Stimulated activated CD4-positive, alpha-beta T cell treated with anti-CD3 and anti-CD28 coated beads, Interleukin-4, amount 100 ng/mL, for 1 hour (primary cell): ENCODE measurements at places on chromosomes 16 and 17.

DNA sequence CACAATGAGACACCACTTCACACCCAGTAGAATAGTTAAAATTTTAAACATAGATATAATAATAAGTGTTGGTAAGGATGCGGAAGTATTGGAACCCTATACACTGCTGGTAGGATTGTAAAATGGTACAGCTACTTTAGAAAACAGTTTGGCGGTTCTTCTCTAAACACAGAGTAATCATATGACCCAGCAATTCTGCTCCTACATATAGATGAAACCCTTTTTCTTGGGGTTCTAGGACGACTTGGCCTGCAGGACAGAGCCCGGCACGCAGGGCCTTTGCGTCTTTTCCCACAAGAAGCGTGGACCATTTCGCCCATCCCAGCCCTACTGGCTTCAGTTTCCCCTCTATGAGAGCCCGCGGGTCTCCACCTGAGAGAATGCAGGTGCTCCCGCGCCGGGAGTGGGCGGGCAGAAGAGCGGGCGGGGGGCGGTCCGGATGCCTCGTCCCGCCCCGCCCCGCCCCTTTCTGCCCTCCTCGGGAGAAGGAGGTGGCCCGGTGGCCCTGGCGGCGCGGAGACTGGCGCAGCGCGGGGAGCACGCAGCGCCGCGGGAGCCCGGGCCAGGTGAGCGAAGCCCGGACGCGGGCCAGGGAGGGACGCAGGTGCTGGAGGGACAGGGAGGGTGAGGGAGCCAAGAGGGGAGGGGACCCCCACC, at the start of gene SDR42E2:
SDR42E2 (plus strand) TSS at position 508 of the 657 bp plus-strand sequence. CDS start 3,077 bp downstream, outside the sequence.
- DNase-seq = peak; percentile 57

- DNase-seq = no peak
These were observed 26.2 kb downstream of the GPRC5B start for GRCh38 chr16:19858340-19859018.

GRCh38 chr16:1890708-1891050, 18.7 kb upstream of the MEIOB start:
- no peak for DNase-seq

- DNase-seq = no peak
These were observed 15.3 kb downstream of the MEAK7 start for GRCh38 chr16:84489131-84489530.

- DNase-seq = no peak
These were observed 4.5 kb downstream of the PCGF2 start for GRCh38 chr17:38743556-38744171.
